ENCODE measurements at places on chromosomes 5 and 9.

- DNase-seq = no peak
These were observed 21.2 kb downstream of the GSN start for GRCh38 chr9:121289026-121289771.

GRCh38 chr5:72749362-72749997 lies 67.0 kb upstream of the TNPO1 start:
- DNase-seq = no peak

- no peak for DNase-seq
These were observed 3.4 kb downstream of the VCAN start for GRCh38 chr5:83474991-83475390.

GRCh38 chr9:109118808-109119438 lies 824 bp downstream of the TMEM245 start:
- no peak for DNase-seq

- no peak for DNase-seq
These were observed 176.4 kb upstream of the MRPS30 start for GRCh38 chr5:44632344-44632743.

- DNase-seq = no peak
These were observed 279.8 kb upstream of the POU5F2 start for GRCh38 chr5:94021246-94021645.

DNA sequence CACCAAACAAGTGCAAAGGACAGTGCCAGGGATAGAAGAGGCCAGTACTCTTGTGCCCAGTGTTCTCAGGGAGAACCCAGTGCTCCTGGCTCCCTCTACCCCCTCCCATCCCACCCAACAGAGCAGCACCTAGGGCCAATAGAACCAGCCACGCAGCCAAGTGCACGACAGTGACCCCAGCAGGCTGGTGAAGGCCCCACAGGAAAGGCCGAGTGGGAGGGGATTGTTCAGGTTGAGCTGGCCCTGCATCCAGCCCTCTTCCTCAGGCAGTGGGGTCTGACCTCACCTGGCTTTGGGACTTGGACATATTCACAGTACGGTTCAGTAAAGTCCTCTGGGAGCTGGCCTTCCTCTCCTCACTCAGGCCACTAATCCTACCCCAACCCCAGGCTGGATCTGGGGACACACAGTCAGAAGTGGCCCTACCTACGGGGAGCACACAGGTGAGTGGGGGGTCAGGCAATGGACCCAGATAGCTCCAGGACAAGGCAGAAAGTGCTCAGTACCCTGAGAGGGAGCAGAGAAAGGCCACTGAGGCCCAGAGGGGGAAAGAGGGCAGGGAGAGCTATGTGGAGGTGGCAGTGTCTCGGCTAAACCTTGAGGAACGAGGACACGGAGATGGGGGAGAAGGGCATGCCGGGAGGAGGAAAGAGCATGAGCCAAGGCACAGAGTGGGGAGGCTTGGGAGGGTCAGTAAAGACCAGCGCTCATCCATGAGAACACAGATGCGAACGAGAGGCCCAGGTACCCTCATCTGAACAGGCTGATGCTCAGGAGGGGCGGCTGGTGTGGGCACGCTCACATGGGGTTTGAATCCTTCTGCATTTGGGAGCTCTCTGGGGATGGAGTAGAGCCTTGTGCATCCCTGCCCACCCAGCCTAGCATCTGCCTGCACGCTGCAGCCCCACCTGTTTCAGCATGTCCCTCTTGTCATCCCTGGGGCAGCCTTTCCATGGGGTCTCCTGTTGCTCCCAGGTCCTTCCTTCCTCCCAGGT lies 25.6 kb downstream of the POLR1E start:
- DNase-seq = peak; percentile 24

- peak; percentile 86 for DNase-seq
These were observed 105.3 kb downstream of the PAX5 start for GRCh38 chr9:36928670-36929349.

DNA sequence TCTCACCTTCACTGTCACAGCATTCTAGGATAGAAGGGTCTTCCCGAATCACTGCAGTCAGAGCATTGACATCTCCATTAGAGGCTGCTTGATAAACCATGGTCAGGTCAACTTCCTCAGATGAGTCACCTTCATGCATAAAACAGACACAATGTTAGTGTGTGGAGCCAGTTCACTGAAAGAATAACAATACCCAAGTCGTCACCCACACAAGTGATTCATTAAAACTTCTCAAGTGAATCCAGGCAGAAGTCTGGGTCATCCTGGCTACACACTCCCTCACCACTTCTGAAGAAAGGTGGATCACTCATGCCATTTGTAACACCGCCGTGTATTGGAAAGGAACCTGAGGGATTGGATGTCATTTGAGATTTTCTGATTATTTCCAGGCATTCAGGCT lies 49.6 kb downstream of the ANKRD55 start:
- no peak for DNase-seq

DNA sequence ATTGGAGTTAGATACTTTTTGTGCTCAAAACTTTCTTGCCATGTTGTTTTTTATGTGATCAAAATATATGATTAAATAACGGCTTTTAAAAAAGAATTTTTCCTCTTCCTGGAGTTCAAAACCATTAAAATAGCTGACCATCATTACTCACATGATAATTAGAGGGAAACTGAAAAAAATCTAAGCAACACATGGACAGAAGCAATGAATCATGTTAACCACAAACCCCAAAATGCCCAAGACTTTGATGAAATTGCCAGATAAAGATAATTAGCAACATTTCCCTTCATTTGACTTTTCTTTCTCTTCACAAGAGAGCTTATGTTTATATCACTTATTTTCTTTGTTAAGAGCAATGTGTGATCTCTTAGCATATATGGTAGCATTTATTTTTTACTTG lies 1294.2 kb downstream of the EFNA5 start:
- no peak for DNase-seq

DNA sequence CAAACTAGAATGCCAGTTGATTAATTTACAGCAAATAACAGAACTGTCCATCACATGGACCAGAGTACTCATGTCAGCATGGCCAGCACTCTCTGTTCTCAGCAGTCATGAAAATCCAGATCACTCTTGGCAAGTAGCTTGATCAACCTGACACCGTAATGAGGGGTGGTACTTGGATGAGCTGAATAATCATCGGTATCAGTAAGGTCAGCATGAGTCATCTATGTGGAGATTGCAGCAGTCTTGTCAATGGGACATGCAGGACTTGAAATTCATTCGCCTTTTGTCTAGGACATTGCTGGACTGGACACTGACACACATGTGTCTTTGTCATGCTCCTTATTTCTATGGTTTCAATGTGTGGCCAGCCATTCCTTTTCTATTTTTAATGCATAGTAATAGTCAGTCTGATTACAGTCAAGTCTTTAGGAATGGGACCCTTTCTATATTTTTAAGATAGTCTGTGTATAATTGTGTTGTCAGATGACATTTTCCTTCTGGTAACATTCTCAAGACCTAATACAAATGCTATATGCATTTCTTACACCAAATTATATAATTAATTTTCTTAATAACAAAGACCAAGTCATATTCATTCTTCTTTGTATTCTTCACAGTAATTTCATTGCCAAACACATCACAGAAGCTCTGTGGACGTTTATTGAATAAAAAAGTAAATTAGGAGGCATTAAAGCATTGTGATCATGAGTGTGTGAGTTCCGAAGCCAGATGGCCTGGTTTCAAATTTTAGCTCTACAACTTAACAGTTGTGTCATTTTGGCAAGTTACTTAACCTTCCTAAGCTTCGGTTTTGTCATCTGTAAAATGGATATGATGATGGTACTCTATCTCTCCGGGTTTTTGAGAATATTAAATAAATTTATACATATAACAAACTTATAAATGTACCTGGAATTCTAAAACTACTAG lies 57.4 kb downstream of the ADAMTSL1 start:
- no peak for DNase-seq

- DNase-seq = no peak
These were observed 209.3 kb downstream of the DEPDC1B start for GRCh38 chr5:60490597-60491166.

DNA sequence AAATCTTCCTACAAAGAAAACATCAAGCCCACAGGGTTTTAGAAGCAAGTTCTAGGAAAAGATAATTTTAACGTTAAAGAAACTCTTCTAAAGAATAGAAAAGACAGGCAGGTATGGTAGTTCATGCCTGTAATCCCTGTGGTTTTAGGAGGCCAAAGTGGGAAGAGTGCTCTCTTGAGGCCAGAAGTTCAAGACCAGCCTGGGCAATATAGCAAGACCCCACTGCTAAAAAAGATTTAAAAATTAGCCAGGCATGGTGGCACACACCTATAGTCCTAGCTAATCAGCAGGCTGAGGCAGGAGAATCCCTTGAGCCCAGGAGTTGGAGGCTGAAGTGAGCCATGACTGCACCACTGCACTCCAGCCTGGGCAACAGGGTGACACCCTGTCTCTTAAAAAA lies 193.3 kb downstream of the MLLT3 start:
- DNase-seq = no peak

DNA sequence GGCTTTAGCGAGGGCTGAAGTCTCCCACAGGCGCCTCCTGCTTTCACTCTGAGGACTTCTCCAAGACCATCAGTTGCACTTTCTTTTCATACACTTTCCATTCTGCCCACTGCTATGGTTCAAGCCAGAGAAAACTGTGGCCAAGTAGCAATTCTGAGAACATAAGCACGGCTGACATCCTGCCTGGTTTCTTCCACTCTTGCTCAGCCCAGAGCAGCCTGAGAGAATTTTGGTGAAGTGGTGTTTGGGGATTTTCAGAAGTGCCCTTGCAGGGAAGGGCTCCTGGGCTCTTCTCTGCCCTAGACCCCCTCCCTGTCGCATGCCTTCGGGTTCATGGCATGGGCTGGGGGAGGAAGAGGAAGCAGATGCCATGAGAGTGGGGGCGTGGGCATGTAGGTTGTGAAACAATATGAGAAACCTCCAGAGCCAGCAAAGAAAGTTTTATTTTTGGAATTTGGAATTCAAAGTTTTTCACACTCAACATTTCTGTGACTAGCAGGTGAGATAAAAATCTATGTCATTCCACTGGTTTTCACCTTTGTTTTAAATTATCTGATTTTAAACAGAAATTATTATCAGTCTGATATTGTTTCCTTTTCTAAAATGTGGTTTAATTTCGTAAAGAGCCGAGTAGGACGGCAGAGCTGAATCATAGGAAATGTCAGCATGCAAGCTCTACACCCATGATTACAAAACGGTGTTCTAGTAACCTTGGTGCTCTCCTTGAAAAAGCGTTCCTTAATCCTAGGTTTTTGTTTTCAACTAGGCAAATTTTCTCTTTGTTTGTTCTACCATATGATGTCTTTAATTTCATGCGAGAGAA lies 27.8 kb upstream of the TNFSF8 start:
- DNase-seq = peak; percentile 80

GRCh38 chr5:71482132-71482531 lies 26.7 kb downstream of the BDP1 start:
- DNase-seq = no peak

DNA sequence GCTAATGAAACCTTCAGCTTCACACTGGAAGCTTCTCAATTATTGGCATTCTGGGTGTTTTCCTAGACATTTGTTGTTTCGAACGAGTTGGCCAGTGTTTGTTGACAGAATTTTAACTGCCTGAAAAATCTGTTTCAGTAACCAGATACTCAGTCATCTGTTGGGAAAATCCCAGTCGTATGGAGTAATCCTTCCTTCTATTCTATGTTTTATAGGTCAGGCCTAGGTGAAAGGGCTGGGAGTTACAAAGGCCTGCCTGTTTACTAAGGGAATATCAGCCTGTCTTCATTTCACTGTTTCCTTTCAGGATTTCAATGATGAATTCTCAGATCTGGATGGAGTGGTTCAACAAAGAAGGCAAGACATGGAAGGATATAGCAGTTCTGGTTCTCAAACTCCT lies 59.9 kb downstream of the GRAMD2B start:
- DNase-seq = no peak

GRCh38 chr5:87300744-87301143 lies 33.1 kb downstream of the RASA1 start:
- peak; percentile 70 for DNase-seq

- DNase-seq = no peak
These were observed 484.3 kb downstream of the BNC2 start for GRCh38 chr9:16386007-16386826.

- no peak for DNase-seq
These were observed 287.9 kb upstream of the ZNF608 start for GRCh38 chr5:125034331-125034730.

DNA sequence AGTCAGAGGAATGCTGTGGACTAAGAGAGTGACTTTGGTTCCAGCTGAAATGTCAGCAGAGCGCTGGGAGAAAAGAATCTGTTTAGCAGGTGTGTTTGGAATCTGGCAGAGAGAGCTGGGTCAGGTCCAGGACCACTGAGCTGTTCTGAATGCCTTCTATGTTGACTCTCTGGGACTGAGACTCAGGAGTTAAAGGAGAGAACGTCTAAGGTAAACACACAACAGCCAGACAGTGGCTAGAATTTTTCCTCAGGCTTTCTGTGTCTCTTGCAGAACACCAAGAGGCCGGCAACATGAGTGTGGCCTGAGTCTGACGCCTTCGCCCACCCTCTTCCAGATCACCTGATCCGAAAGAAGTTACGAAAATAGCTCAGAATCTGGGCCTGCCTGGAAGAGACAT lies 107.2 kb upstream of the ZNF462 start:
- DNase-seq = no peak

DNA sequence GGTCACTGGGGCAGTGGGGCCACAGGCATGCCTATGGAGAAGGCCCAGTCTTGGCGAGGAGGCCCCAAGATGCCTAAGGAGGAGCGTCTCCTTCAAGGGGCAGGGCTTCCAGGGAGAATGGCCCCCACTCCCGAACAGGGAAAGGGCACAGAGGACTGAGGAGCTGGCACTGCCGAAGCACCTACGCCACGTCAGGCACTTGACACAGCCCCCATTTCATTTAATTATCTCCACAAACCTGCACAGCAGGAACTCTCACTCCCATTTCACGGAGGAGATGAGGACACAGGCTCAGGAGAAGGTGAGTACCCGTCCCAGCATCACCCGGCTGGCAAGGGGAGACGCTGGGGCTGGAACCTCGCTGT lies 26.0 kb downstream of the EGR1 start:
- DNase-seq = no peak

Data from activated CD4-positive, alpha-beta T cell treated with anti-CD3 and anti-CD28 coated beads, Interleukin-10, Interleukin-2, amounts not matched to agents 100 ng/mL and 50 ng/mL, durations not matched to agents 16 hours and 8 hours (primary cell).